ENCODE measurements at places on chromosomes 16 and 17. TPM values are rescaled to one million over a fixed set of nuclear protein-coding genes. Genes with fewer than 3 reads are reported as not detected.

DNA sequence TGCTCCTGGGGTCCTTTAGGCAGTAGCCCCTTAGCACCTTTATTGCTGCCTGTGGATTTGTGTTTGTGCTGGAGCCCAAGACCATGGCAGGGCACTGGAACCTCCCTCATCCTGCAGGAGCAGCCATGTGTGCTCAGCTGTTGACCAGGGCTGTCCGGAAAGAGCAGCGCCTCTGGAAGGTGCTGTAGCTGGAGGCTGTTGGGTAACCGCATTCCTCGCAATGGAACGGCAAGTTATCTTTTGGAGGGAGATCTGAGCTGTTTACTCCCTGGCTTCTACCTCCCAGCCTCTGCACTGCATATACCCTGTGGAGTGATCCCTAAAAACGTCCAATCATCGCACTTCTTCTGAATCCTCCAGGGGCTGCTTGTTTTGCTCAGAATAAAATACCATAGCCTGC, 291.0 kb downstream of the SNX29 start:
- DNase-seq = no peak

GRCh38 chr17:59941131-59941530, 23.4 kb downstream of the RNFT1 start:
- no peak for DNase-seq

DNA sequence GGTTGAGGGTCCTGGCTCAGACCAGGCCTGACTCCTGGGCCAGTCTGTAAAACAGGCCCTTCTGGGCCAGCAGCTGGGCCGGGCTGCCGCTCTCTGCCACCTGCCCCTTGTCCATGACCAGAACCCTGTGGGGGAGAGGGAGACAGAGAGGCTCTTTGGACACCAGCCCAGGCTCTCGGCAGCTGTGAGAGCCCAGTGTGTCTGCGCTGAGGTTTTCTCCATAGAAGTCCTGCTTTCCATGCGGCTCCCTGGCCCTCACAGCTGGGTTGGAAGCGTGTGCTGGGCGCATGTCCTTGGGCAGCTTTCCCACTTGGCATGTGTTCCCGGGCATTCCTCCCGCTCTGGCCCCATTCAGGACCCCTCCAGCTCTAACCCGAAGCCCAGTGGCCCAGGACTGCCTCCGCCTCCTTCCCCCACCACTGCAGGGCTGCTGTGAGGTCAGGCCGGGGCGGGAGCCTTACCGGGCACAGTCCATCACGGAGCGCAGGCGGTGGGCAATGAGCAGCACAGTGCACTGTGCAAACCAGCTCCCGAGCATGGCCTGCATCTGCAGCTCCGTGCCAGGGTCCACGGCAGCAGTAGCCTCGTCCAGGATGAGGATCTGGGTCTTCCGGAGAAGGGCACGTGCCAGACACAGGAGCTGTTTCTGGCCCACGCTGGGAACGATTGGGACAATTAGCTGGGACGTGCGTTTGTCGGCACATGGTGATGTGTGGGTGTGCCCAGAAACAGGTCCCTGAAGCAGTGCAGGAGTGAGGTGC, 73.0 kb downstream of the ABCC6 start:
- DNase-seq = peak; percentile 40

DNA sequence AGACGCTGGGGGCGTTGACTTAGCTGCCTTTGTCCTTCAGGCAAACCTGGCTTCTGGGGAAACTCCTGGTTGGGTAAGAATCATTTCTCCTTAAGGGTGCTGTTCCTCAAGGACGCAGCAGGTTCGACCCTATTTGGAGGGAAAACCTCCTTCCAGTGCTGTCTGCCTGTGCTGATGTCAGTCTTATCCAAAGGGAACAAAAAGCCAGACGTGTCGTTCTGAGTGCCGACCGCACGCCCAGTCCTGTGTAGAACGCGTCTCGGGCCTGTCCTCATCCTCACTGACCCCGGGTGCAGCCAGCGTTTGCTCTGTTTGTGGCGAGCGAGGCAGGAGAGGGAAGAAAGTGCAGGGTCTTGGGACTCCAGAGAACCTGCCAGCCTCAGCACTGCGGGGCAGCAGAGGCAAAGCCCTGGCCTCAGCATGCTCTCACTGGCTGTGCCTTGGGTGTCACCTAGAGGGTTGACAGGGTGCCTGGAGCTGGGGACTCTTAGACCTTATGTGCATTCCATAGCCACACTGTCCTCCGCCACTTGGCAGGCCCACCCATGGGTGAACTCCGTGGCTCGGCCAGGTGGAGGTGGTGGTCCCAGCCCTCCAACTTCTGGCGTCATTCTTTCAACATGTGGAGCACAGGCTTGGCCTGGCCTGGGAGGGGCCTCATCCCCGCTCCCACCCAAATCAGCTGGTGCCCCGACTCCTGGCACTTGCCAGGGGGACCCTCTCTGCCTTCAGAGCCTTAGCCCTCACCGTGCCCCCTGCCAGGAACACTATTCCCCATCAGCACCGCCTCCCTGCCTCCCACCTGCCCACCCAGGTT, 6.0 kb downstream of the SNN start:
- no peak for DNase-seq

GRCh38 chr16:67444259-67445125, 13.6 kb downstream of the HSD11B2 start:
- DNase-seq = no peak

GRCh38 chr17:7755095-7755890, 37.7 kb downstream of the DNAH2 start:
- no peak for DNase-seq

- no peak for DNase-seq
Measured at GRCh38 chr17:6559753-6560215, 3.4 kb upstream of the PITPNM3 start.

TM4SF5 gene
- not detected for total RNA-seq

Data from umbilical cord (tissue), 2 donors.